ENCODE measurements at places on chromosomes 5 and 9.

DNA sequence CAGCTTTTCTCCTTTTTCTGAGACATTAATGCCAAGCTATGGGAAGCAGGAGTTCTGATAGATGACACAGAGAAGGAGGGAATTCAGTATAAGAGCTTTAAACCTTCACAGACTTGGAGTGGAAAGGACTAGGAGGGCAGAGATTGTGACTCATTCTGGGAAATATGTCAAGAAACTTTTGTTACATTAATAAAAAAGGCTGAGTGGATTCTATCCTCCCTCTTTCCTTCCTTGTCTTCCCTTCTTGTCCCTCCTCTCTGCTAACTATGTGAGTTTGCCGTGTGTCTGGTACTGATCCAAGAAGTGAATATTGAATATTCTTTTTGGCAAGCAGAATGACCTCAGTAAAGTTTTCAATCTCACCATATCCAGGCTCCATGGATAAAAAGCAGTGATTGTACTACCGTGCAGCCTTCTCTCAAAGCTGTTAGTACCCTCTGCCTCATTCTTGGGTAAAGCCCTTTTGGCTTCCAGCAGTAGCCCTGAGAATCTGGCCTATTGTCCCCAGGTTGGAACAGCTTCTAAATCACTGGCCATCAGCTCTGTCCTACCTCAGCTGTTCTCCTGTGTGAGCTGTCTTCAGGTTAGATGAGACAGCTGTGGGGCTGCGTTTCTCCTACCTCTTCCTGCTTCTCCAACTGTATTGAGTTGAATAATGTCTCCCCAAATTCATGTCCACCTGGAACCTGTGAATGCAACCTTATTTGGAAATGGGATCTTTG lies 73.9 kb downstream of the ATG10 start:
- no peak for DNase-seq

DNA sequence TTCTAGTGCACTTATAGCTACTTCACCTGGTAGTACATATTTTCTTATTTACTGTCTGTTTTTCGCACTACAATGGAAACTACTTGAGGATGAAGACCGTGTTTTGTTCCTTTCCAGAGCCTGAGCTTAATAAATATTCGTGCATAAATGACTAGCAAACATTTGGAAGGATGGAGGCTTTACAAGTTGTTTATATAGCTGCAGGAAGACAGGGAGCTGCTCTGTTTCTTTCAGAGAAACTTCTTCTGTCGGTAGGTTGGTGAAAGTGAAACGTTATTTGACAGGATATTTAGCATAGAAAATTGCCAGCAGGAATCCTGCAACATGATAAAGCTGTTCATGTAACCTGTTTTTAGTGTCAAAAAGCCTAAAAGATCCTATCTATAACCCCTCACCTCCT lies 210.6 kb downstream of the PCSK5 start:
- no peak for DNase-seq

DNA sequence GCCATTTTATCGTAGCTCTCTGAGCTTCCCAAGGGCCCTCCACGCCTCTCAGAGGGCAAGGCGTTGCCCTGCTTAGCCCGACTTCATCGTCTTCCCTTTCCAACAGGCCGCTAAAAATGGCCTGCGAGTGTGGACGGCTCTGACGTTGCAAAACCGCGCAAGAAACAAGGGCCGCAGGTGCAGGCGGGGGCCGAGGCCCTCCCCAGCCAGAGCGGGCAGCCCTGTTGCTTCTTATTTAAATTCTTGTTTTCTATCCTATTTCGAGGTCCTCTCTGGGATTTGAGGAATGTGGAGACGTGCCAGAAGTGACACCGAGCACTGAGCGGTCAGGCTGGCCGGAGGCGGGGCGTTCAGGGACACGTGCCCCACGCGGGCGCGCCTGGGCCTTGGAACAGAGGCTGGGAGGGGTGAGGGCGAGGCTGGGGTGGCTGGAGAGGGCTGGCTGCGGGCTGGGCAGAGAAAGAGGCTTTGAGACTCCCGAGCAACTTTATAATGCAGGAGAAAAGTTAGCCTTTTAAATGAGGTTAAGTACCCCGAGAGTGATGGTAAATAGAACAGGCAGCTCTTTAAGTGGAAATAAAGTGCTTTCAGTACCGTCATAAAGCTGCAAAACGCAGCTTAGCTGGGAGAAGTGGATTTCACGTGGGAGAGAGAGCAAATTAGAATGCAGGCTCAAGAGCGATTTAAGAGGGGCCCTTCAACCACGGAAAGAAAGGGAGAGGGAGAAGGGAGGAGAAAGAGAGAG lies 243.6 kb downstream of the AUH start:
- peak; percentile 14 for DNase-seq

DNA sequence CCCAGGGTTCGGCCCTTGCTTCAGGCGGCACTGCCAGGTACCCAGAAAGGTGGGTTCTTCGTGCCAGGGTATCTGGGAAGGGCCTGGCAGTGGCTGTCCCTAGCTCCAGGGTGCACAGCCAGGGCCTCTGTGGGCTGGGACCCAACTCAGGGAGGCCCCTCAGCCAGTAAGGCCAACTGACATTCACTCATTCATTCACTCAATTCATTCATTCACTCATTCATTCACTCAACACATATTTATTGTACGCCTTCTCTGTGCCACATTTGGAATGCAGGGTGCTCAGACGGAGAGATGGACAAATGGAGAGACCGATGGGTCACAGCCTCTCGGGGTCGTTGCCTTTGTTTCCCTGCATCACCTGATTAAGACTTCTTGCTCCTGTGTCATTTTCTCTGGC lies 154.9 kb downstream of the GAPVD1 start:
- DNase-seq, result no peak

- no peak for DNase-seq
These were observed 345.1 kb downstream of the SPATA31D1 start for GRCh38 chr9:82333671-82334070.

DNA sequence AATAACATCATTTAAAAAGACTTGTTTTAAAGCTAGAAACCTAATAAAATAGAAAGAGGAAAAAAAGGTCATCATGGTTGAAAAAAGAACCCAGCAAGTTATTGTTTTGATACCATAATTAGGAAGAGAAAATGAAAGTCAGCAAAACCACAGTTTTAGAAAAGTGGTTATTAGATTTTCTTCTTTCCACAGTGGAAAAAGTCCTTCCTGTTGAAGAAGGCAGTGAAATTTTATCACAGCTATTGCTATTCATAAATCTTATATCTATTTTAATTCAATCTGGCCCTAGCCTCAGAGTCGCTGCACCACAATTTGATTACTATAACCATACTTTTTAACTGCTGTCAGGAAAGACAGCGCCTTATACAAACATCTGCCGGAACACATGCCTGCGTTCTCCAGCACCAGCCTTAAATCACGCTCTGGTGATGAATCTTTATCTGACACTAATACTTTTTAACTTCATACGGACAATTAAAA lies 60.3 kb downstream of the MAPKAP1 start:
- DNase-seq, result peak; percentile 12

GRCh38 chr5:26641492-26641891 lies 396.9 kb downstream of the CDH9 start:
- no peak for DNase-seq

- no peak for DNase-seq
These were observed 1571.3 kb downstream of the MAT2B start for GRCh38 chr5:165076686-165077085.

- DNase-seq, result no peak
These were observed 98.4 kb upstream of the GDNF start for GRCh38 chr5:37938076-37938852.

DNA sequence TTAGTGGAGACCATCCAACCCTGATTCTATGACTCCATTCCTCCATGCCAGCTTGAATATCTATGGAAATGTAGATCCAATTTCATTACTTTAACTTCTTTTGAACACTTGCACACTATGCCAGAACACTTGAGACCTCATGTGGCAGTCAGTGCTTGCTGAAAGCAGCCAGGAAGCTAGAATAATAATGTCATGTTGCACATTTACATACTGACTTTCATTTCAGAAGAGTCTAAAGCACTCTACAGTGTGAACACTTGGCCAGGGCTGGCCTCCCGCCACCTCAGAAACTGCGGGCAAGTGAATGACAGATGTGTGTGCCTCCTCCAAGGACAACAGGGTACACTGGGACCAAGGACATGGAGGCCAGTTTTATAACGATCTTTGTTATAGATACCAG lies 97.3 kb downstream of the SLF1 start:
- DNase-seq, result no peak

DNA sequence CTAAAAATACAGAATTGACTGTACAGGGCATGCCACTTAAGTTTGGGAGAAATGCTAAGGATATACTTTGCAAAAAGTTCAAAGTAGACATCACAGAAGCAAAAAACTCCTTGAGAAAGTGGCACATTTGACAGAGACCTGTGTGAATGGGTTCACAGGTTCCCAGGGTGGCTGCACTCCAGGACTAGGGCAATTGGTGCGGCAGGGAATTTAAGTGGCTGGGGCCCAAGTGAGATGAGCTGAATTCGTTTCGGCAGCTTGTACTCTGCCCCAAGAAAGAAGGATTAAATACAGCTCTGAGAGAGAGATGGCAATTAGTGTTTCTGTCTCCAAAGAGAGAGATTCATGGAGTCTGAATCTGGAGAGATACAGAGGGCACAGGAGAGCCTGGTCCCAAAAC lies 280.1 kb downstream of the FBXL17 start:
- no peak for DNase-seq

DNA sequence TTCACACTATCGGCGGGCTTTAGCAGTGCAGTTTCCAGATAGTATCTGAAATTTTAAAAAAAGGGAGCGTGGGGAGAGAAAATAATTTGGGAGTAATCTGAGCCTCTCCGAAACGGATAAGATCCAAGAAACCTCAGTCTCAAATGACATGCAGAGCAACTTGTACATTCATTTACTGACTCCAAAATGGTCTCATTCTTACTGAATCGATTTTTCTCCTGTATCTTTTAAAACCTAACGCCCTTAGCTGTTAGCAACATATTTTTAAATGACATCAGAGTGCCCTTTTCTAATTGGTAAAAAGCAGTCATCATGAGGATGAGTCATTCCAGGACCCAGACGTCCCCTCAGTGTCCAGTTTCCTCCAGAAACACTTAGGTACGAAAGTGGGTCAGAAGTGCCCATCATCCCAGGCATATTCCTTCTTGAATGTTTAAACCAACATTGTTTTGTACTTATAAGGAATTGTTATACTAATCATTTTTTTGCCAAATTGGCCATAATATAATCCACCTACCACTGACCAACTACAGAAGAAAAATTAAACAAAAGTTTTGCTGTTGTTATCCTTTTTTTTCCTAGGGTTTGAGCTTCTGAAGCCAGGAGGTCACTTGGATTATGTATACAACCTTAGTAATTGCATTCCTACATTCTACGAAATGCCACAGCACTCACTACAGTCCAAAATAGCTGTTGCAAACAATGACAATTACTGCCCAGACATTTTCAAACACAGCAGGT lies 354.4 kb downstream of the ADAMTS6 start:
- no peak for DNase-seq

- DNase-seq, result no peak
These were observed 60.1 kb downstream of the OTULIN start for GRCh38 chr5:14724633-14725032.

GRCh38 chr9:36932198-36932597 lies 101.9 kb downstream of the PAX5 start:
- no peak for DNase-seq

GRCh38 chr5:55440188-55440646 lies 94.5 kb downstream of the PLPP1 start:
- DNase-seq, result no peak

GRCh38 chr5:91225848-91226686 lies 157.1 kb downstream of the ARRDC3 start:
- peak; percentile 36 for DNase-seq

DNA sequence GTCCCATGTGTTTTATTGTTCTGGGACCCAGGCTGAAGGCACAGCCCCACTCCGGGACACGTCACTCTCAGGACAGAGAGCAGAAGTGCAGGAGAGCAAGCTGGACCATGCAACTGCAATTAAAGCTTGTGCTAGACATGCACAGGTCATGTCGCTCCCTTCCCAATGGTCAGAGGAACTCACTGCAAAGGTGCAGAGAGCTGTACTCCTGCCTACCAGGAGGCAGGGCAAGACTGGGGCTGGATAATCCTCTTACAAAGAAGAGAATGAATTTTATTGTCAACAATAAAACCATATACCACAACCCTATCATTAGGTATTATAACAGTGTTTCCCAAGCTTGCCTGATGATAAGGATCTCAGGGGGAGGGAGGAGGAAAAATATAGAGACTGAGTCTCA lies 74.0 kb upstream of the NEK6 start:
- no peak for DNase-seq

- no peak for DNase-seq
These were observed 33.7 kb upstream of the TXN start for GRCh38 chr9:110290001-110290400.

DNA sequence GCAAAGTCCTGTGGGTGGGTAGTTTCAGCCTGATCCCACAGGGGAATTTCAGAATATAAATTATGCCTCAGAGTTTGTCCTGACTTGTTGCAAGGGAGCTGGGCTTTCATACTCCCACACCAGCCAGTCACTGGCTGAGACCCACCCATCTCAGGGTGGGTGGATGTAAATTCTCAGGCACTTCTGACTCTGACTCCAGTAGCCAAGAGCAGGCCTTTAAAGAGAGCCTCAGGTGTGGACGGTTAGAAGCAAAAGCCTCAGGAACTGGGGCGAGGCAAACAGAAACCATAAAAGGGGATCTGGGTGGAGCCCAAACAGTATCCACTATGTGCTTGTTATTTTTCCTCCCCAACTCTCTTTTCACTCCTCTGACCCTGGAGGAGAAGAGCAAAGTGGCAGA lies 28.6 kb upstream of the FBXW11 start:
- DNase-seq, result no peak

All from germinal center (tissue), 1 donor.